ENCODE measurements at places on chromosomes 1 and 21. TPM values are rescaled to one million over a fixed set of nuclear protein-coding genes. Genes with fewer than 3 reads are reported as not detected.

DYNLT4 gene
- 1.1 TPM for polyA plus RNA-seq

DNA sequence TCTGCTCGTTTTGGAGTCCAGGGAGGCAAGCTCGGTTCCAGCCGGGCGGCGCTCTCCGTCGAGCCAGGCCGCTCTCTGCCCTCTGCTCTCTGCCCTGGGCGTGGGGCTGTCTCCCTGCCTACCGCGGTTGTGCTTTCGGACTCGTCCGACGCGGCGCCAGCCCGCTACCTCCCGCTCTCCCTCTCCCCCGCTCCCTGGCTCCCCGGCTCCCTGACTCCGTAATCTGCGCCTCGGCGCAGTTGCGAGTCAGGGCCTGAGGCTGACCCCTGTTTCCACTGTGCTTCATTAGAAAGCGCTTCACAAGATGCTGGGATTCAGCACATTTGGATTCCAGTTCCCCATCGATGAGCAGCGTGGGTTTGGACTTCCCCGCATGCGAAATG is 2.2 kb downstream of the SOX13 start:
- DNase-seq, result peak; percentile 72

DNA sequence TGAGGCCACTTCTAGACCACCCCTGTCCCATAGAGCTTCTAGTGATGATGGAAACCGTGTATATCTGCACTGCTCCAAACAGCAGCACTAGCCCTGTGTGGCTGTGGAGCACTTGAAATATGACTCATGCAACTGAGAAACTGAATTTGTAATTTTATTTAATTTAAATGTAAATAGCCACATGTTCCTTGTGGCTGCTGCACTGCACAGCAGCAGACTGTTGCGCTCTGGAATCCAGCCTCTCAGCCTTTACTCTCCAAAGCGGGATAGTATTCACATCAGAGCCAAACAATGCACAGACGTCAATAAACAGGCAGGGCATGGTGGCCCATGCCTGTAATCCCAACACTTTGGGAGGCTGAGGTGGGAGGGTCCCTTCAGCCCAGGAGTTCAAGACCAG is 12.0 kb downstream of the CAPN2 start:
- DNase-seq, result no peak

DNA sequence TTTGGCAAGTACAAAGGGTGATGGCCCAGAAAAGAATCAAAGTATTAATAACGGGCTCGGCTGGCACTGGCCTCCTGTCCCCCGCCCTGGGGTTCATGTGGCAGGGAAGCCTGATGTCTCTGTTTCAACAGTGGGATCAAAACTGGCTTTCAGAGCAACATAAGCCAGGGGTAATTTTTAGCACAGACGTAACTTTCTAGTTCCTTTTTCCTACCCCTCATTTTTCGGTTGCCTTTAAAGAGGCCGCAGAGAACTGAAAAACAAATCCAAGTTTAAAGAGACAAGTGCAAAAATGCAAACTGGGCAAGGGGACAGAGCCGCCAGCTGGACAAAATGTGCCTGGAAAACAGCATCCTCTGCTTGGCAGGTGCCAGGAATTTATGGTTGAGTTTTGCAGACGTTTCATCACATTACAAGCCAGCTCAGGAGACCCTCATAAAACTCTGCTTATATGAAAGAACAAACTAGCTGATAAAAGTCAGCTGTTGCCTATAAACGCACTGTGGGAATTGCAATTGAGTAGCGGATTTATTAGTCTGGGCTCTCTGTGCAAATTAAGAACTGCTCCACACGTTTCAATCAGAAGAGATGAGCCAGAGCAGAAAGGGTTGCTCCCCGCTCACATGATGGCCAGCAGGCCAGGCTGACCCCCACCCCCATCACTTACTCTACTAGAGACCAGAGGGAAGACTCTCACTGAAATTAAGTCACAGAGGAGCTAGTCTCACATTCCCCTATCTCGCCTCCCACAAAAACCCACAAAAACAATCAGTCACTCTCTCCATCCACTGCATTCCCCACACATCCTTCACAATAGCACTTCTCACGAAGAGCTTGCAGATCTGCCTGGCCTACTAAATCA is 15.8 kb upstream of the CDCA8 start:
- no peak for DNase-seq

PIK3CD gene
- polyA plus RNA-seq, result 3.0 TPM

DNA sequence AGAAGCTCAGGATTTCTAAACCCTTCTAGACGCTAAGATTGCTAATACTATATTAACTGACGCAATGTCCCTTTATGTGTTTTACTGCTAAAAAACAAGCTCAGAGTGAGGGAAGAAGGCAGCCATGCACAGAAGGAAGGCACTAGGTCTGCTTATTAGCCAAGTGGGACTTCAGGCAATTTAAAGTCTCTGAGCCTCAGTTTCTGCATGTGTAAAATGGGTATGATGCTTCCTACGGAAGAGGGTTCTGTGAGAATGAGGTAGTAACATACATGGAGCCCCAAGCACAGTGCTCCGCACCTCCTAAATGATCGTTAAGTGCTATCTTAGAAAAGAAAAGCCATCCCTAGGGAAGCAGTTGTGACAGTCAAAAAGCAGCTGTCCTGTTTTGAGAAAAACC is 16.9 kb downstream of the MIS18A start:
- no peak for DNase-seq

DNA sequence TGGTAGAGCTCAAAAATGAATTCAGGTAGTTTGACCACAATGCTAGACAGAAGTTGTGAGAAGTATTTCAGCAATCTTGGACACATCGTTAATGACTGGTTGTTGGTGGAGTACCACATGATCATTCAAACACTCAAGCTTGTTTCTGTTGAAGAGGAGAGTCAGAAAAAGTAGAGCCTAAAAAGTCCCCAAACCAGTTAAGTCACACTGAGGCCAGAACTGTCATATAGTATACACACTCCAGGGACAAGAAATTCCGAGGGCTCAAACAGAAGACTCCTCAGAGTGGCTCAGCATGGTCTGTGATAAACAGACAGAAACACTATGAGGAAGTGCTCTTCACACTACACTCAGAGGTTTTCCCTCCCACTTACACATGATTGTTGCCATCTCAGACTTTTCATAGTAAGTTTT is 5.8 kb downstream of the TRIM33 start:
- no peak for DNase-seq

OR2M4 gene
- not detected for polyA plus RNA-seq

GRCh38 chr21:46125846-46126301 is 28.0 kb downstream of the COL6A2 start:
- DNase-seq, result peak; percentile 12

GRCh38 chr1:48263041-48263440 is 40.5 kb downstream of the SLC5A9 start:
- DNase-seq, result no peak

TAS1R1 gene
- not detected for polyA plus RNA-seq

GRCh38 chr1:93323185-93323820 is 22.4 kb upstream of the DR1 start:
- no peak for DNase-seq

DNA sequence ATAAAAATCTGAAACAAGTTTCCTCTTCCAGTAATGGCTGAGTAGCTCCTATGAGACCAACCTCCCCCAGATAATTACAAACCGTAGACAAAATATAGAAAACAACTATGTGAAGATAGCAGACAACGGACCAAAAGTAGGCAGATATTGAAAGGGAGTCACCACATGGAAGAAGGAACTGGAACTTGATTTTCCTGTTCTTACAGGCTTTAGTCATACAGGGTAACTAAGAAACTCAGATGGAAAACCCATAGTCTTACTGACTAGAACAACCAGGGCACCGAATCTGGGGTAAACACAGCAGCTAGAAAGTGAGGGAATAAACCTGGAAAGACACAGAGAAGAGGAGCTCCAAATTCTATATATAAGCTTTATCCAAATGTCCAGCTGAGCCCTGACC is 26.0 kb downstream of the LMX1A start:
- no peak for DNase-seq

PROX1 gene
- polyA plus RNA-seq, result 14.6 TPM

GRCh38 chr1:10019561-10019960 is 13.2 kb upstream of the UBE4B start:
- no peak for DNase-seq

- no peak for DNase-seq
These were observed 20.3 kb upstream of the CLSTN1 start for GRCh38 chr1:9844106-9844505.

OSCP1 gene
- 6.7 TPM for polyA plus RNA-seq

DNA sequence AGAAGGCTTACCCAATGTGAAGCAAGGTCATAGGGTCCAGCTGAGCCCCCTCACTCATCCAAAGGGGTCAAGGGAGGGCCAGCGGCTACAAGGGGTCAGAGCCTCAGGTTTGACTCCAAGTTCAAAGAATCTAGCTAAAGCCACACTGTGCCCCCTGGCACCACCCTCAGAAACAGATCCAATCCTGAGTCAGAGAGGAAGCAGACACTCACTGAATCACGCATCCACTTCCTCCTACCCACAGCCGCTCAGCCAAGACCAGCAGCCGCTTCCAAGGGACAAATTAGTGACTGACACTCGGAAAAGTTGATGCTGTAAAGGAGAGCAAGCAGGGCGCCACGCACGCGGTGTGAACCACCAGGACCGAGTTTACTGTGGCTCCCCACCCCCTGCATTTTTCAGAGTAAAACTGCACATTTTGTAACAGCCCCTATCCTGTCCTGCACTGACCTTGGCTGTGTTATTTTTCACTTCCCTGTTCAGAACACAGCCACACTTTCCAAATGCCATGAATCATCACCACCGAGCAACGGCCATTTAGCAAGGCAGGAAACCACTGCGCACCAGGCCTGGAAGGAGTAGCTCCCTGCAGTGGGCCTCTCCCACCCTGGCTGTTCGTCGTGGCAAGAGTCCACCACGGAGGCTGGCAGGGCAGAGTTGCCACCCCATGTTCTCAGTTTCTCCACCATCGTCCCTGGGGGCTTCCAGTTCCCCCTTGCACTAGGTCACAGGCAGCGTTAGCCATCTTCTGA is 147.8 kb downstream of the TOMM20 start:
- peak; percentile 90 for DNase-seq

DNA sequence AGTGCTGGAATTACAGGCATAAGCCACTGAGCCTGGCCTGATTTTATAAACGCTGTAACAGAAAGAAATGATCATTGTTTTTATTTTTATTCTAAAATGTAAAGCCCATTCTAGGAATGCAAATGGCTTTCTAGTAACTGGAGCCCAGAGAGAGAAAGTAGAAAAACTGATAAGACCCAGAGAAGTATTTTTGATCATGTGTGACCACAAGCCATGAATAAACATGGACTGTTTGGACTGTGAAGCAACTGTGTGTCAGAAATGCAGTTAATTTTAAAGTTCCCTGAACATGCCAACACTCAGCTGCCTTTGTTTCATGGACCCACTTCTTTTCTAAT is 39.7 kb downstream of the EIF2B3 start:
- no peak for DNase-seq

- no peak for DNase-seq
These were observed 7.7 kb upstream of the PSMD4 start for GRCh38 chr1:151246786-151247185.

DNA sequence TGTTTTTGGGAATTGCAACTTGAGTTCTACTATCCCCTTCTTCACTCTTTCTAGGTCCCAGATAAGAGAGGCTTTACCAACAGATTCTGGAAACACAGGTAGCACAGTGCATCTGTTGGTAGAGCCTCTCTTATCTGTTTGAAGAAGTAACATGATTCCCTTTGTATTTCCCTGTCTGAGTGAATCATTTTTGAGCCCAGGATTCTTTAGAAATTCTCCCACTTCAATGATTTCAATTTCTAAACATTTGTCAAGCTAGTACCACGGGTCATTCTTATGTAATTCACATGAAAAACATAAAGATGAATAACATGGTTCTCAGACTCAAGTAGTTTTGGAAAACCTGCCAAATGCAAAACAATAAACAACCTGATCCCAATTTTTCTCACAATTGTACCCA is 72.0 kb upstream of the DUSP10 start:
- DNase-seq, result no peak

- DNase-seq, result no peak
These were observed 59.8 kb upstream of the C1orf53 start for GRCh38 chr1:197842646-197843045.

DNA sequence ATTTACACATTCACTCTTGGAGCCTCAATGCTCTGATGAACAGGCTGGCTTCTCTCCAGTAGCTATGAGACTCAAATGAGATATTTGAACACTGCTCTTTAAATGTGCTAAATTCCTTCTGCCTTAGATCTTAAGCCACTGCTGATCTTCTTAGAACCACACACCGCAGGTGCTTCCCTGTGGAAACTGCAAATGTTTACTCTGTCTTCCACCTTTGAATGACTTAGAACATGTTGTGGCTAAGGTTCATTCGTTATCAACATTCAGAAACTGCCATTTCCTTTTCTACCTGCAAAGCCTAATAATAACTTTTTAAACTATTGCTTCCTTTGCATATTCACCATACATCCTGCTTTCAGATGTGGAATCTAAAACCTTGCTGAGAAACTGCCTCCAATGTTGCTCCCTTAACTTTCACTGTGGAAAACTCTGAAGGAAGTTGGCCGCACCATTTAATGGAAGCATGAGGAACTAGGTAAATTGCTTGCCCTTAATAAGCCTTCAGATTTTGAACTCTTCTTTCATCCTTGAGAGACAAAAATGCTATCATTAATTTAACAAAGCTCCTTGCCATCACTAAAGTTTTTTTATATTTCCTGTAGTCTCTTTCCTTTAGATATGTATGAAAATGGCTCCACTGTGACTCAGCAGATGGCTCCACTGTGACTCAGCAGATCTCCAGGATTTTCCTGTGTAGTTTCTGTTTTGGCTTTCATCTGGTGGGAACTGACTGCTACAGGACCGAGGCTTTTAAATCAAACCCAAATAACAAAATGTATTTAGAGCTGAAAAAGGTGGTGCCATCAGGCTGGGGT is 143.8 kb downstream of the TNFSF18 start:
- DNase-seq, result no peak

TLCD4 gene
- polyA plus RNA-seq, result 18.2 TPM

C8B gene
- not detected for polyA plus RNA-seq

DNA sequence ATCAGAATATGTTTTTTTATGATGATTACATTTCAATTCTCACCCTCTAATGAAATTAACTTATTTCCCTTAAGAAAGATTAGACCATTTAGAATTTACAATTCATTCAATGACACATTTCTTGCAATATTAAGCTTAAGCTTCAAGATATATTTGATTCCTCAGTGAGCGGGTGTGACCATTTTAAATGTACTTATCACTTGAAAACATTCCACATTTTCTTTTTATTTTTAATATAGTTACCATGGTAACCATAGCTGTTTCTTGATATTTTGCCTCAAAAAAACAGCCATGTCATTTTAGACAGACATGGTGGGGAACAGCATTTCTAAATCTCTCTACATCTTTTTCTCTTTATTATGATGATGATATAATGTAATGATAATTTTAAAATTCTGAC is 1029.0 kb upstream of the B3GALT2 start:
- no peak for DNase-seq

E2F2 gene
- 0.05 TPM for polyA plus RNA-seq

DNA sequence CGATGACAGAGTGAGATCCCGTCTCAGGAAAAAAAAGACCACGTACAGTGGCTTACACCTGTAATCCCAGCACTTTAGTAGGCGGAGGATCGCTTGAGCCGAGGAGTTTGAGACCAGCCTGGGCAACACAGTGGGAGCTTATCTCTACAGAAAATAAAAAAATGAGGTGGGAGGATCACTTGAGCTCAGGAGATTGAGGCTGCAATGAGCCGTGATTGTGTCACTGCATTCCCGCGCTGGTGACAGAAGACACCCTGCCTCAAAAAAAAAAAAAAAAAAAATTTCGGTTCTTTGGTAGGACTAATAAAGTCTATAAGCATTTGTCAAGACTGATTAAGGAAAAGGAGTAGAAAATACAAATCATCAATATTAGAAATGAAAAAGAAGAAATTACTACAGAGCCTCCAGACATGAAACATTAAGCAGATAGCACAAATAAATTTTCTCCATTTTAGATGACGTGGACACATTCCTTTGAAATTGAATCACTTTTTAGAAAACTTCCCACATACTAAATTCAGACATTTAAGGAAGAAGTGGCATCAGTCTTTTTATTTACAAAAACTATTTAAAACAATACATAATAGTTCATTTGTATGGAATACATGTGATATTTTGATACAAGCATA is 30.4 kb downstream of the MORC3 start:
- no peak for DNase-seq

All from right cardiac atrium (tissue), 5 donors.